IMR-90 (cell line): ENCODE measurements at places on chromosomes 7 and 10.
A peak's percentile ranks its signal among the peaks of the same experiment; 100 is the strongest.

DNA sequence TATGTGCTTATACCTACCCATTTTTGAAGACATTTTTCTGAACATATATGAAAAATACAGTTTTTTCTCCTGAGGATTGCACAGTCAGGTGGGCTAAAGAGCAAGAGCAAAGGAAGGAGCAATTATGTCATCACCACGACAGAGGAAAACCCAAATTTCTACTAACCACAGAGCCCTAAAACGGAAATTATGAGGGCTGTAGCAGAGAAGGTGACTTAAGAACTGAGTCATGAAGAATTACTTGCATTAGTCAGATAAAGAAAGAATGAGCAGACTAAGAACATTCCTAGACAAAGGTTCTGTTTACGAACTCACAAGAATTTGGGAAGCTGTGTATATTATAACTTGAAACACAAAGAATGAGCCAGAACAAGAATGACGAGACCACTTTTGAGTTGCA is 974.4 kb downstream of the NXPH1 start:
- DNase-seq: no peak

DNA sequence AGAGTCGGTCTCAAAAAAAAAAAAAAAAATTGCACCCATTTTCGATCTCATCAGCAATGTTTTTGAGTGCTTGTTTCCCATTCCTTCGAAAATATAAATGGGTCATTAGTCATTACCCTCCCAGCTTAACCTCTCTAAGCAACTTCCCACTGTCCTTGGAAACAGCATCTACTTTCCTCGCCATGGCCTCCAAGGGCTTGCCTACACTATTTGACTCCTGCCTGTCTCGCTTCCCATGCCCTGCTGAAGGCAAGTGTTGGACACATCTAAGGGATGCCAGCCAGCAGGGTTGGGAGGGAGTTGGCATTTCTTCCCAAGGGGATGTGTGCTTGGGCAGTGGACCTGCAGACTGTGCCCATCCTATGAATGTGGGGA is 12.7 kb upstream of the RHBDD2 start:
- DNase-seq: no peak

- DNase-seq: peak; percentile 88
These were observed 9.4 kb downstream of the ACSL5 start for GRCh38 chr10:112383325-112383724.

GRCh38 chr10:11720260-11720741 is 21.9 kb upstream of the ECHDC3 start:
- no peak for DNase-seq

DNA sequence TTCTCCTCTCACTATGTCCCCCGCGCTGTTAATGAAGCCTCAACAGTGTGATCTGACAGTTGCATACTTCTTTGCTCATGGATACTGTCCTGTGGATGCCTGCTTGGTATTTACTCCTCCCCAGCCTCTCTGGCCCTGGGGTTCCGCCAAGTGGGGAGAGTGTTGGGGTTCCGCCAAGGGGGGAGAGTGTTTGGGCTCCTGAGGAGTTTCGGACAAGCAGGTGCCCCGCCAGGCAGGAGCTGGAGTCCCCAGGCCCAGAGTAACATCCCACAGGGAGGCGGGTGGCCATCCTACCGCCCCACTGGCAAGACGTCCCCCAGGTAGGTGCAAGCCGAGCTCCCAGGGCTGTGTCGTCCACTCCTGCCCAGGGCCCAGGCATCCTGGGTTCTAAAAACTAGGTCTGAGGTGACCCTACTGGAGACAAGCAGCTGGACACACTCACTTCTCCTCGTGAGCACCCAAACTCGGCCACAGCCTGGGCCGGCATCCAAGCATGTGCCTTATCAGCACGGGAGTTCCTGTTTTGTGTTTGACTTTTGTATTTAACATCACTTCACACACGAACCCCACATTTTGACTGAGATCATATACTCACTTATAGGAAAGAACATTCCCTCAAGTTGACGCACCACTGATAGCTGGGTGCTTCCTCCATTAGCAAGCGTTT is 34.2 kb downstream of the CAMK2B start:
- DNase-seq: peak; percentile 94

DNA sequence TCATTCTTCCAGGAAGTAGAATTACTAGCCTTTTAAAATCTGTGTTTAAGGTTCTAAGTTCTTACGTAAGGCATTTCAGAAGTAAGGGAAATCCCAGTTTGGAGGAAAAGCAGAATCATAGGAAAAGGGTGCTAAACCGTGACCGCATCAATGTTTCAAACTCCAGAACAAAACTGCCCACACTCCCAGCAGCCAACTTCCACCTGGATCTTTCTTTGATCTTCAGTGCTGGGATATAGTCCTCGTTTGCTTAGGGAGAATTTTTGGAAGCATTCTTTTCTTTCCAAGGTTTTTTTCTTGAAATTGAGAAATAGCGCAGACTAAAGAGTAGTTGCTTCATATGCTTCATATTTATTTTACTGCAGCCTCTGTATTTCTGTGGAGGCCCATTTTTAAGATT is 8.9 kb downstream of the PROSER2 start:
- no peak for DNase-seq

DNA sequence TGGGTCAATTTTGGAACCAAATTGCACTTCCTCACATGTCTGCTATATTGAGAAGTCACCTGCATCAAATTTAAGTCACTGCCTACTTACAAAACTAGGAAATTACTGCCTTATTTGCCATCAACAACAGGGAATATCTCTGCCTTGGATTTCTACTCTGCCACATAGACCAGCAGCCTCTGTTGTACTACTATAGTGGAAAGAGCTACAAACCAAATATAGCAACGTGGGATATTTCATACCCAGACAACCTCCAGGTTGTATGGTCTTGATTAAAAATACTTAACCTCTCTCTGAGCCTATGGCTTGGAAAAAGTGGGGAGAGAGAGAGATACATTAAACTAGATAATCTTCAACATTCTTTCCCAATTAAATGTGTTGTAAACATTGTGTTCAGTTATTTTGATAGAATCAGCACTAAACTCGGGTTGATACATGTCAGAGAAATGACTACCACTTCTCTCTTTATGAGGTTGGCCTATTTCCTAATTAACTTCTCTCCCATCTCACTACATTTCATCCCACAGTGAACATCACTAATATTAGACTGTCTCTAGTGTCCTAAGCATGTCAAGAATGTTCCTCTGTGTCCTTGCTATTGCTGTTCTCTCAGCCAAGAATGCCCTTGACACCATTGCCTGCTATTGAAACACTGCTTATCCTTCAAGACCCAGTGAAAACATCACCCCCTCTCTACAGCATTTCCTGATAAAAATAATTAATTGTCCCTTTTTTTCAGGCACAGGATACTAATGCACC is 421.2 kb downstream of the IPMK start:
- no peak for DNase-seq

- no peak for DNase-seq
These were observed 4.1 kb downstream of the OR9A4 start for GRCh38 chr7:141920281-141920680.

GRCh38 chr7:17229228-17229627 is 69.2 kb upstream of the AHR start:
- no peak for DNase-seq

- no peak for DNase-seq
These were observed 14.8 kb downstream of the PDAP1 start for GRCh38 chr7:99393355-99394187.

GRCh38 chr10:123704812-123705211 is 38.7 kb downstream of the GPR26 start:
- no peak for DNase-seq

DNA sequence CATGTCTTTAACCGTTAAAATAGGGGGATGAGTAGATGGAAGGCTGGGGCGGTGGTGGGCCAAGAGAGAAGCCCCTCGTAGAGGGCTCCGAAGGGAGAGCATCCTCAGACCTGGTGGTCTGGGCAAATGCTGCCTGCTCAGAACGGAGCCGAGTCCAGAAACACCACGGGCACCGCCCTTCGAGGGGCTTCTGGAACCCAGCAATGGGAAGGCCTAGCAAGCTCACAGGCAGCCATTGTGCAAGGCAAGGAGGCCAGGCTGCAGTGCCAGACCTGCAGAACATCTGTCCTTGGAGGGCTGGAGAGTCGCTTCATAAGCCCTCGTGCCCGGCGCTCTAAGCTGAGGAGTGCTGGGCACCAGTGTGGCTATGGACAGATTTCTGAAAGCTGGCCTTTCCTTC is 644.1 kb upstream of the GALNT17 start:
- no peak for DNase-seq

DNA sequence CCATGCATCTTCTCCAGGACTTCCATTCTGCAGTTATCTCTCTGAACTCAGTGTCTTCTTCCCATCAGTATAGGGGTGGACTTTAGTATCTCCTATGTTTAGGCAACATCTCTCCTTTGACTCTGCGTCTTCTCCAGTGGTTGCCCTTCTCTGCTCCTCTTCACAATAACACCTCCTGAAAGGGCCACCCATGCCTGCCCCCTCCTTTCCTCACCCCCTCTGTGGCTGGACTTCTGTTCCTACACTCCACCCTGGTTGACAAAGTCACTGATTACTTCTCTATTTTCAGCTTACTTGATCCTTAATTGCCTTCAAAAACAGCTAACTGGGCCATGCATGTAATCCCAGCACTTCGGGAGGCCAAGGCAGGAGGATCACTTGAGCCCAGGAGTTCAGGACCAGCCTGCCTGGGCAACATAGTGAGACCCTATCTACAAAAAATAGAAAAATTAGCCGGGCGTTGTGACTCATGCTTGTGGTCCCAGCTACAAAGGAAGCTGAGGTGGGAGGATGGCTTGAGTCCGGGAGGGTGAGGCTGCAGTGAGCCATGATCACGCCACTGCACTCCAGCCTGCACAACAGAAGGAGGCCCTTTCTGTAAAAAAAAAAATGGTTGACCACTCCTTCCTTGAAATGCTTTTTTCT is 13.7 kb downstream of the SRGN start:
- DNase-seq: peak; percentile 38

- DNase-seq: no peak
These were observed 274.3 kb downstream of the KLF6 start for GRCh38 chr10:3510741-3511140.

DNA sequence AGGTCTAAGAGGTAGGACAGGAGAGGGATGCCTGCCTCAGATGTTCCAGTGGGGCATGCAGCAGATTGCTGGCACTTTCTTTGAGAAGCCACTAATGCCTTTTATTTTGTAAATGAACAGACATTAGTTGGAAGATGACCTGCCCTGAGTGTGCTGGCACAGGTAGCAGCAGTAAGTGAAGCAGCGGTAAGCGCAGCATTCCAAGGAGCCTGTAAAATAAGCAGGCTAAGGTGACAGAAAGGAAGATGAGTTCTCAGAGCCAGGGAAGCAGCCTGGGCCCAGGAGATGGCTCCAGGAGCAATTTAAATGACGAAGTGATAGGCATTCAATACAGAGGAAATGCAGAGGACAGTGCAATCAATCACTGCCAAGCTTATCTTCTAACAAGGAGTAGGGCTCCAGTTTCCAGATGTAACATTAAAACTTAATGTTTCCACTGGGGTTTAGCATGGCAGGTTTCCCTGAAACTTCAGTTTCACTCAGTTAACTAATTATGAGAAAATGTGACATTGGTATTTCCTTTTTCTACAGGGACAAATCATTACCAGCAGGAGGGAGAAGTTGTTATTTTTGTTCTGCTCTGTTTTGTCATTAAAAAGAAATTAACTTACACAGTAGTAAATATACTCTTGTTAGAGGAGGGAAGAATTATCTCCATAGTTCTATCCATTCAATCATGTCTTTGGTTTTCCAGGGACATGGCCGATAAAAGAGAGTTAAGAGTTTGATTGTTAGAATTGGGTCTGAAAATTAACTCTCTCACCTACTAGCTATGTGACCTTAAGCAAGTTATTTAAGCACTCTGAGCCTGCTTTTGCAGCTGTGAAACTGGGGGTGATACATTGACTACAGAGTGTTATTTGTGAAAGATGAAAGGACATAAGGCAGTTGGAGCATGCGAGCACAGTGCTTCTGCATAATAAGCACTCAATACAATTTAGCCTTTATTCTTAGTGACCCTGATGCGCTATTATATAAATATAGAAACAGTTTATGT is 96.6 kb upstream of the PTN start:
- DNase-seq: no peak
